Stimulated activated CD4-positive, alpha-beta T cell treated with anti-CD3 and anti-CD28 coated beads, Interleukin-1b, Interleukin-23, amount 100 ng/mL, for 24 hours (primary cell): ENCODE measurements at places on chromosomes 3 and 15.

DNA sequence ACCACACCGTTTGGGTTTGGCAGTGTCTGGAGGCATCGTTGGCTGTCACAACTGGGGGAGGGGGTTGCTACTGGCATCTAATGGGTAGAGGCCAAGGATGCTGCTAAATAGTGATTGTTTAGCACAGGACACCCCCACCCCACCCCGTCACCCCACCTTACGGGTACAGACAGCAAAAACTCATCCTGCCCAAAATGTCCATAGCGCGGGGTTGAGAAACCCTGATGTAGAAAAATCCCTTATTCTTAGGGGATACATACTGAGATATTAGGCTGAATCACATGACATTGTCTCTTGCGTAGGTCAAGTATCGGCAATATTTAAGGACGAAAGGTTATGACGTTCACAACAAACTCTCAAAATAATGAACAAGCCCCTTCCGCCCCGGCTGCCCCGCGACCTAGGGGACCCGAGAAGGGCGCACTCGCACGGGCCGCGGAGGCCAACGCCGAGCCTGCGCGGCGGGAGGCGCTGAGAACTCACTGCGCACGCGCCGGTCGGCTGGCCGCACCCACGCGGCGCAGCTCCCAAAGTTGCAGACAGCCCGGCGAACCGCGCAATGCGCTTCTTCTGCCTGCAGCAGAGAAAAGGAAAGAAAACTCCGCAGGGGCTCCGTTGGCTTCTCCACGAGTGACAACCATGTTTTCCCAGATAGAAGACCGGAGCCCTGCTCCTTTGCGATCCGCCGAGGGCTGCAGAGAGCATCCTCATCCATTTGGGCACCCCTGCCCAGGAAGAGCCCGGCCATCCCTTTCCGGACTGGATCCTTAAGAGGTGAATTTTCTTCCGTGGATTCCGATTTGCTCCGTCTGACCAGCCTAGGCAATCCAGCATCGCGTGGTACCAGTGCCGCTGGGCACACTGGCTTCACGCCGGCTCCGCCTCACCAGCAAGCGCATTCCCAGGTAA is 136.8 kb upstream of the CCDC54 start:
- DNase-seq: peak; percentile 63

DNA sequence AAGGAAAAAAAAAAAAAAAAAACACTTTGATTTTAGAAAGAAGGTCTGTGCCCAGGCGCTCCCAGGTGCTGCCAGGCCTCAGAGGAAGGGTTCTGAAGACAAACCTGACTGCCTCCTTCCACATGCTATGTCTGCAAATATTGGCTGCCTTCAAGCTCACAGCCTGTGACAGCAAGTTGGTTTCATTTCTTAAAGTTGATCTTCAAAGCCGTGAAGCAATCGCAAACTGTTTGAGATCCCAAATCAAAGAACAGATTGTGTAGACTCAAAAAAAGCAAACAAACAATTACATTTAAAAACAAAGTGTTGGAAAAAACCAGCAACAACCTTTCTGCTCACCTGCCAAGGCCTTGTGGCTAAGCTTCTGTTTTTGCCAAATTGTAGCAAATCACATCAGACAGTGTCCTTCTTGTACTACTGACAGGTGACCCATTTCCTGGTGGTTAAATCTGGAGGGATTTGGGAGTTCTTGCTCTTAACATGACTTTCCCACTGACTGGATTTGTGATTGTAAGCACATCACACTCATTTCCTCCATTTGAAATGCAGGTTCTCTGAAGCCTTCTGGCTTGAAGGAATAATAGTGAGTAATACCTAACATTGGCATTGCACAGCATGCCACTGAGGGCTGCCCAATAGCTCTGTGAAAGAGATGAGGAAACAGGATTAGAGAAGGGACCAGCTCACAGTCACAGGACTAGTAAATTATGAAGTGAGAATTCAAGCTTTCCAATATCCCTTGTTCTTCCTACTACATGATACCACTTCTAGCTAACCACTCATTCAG is 502.4 kb downstream of the LPP start:
- no peak for DNase-seq

DNA sequence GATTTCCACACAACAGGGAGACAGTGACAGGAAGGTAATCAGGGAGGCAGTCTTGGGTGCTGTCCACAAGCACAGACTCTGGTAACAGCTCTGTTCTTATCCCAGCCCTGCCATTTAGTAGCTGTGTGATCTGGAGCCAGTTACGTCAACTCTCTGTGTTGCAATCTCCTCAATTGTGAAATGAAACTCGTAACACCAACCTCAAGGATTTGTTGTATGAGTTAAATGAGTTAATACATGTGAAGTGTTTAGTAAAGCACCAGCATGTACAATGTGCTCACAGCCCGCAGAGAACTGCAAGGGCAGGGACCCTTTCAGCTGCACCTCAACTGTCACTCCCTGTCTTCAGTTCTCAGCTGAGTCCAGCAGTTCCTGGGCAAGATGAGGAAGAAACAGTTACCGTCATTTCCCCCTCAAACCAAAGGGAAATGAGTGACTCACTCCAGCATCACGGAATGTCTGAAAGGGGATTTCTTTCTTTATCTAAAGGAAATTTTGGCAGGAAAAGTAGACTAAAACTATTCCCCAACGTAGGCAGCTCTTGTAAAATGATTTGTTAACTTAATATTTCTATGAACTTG is 39.9 kb upstream of the MB21D2 start:
- DNase-seq: no peak

DNA sequence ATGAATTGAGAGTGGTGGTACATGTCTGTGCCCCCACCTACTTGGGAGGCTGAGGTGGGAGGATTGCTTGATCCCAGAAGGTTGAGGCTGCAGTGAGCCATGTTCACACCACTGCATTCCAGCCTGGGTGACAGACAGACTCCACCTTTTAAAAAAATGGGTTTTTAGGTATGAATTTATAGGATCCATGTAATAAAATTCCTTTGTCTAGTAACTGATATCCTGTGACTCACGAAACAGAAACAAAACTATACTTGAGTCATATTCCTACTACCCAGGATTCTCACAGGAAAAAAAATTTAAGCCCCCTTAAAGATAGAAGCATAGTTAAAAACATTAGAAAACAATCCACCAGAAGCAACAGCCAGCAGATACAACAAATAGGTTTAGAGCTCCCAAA is 10.0 kb upstream of the CRTC3 start:
- no peak for DNase-seq
